Fibroblast of lung (primary cell): ENCODE measurements at places on chromosomes 5 and 9. TPM values are rescaled to one million over a fixed set of nuclear protein-coding genes. Genes with fewer than 3 reads are reported as not detected.

Gene HNRNPA0
- 10.7 and 11.6 TPM in 2 replicates for polyA plus RNA-seq

Gene TMEFF1
- 0.55 and 1.1 TPM in 2 replicates for polyA plus RNA-seq

Gene DDX46
- polyA plus RNA-seq: 32.6 and 38.1 TPM in 2 replicates

Gene ORM1
- polyA plus RNA-seq: not detected in 2 replicates

Gene UGCG
- 117 and 260 TPM in 2 replicates for polyA plus RNA-seq

Gene OBP2B
- not detected in 2 replicates for polyA plus RNA-seq

Gene PITX1
- polyA plus RNA-seq: 1.7 and 7.0 TPM in 2 replicates

Gene SLIT3
- polyA plus RNA-seq: 1.6 and 3.3 TPM in 2 replicates

Gene DNAH5
- polyA plus RNA-seq: 2.1 and 2.5 TPM in 2 replicates

Gene CCDC192
- polyA plus RNA-seq: not detected in 2 replicates

Gene PRDM9
- polyA plus RNA-seq: not detected in 2 replicates

Gene PNPLA7
- polyA plus RNA-seq: 0.20 and 0.23 TPM in 2 replicates

Gene NR2F1-AS1
- 22.4 and 29.6 TPM in 2 replicates for polyA plus RNA-seq

Gene TMEM215
- not detected in 2 replicates for polyA plus RNA-seq

Gene RNF20
- 20.1 and 23.0 TPM in 2 replicates for polyA plus RNA-seq

Gene TOPORS
- polyA plus RNA-seq: 17.9 and 20.2 TPM in 2 replicates

Gene WNK2
- polyA plus RNA-seq: not detected in 2 replicates

Gene MCIDAS
- polyA plus RNA-seq: not detected in 2 replicates

Gene RNF183
- not detected in 2 replicates for polyA plus RNA-seq

Gene DDX4
- not detected in 2 replicates for polyA plus RNA-seq

Gene KCNIP1
- 0.08 TPM in 1 of 2 replicates, not detected in the other for polyA plus RNA-seq

Gene GZMA
- not detected in 2 replicates for polyA plus RNA-seq

Gene PCDHGB7
- polyA plus RNA-seq: 11.3 and 15.3 TPM in 2 replicates

Gene DMRT2
- polyA plus RNA-seq: 0.16 TPM in 1 of 2 replicates, not detected in the other

Gene SPINK7
- not detected in 2 replicates for polyA plus RNA-seq

Gene FOXD4
- polyA plus RNA-seq: 0.03 and 0.06 TPM in 2 replicates

Gene QRFP
- polyA plus RNA-seq: not detected in 2 replicates

Gene CARTPT
- polyA plus RNA-seq: not detected in 2 replicates

Gene PCDHA7
- polyA plus RNA-seq: 0.10 and 2.5 TPM in 2 replicates

Gene TMEM167A
- polyA plus RNA-seq: 89.0 and 95.9 TPM in 2 replicates

Gene BARHL1
- not detected in 2 replicates for polyA plus RNA-seq

Gene DOCK8
- 0.08 TPM in 1 of 2 replicates, not detected in the other for polyA plus RNA-seq

Gene PCDHGA10
- 3.8 and 4.2 TPM in 2 replicates for polyA plus RNA-seq

Gene CNTNAP3
- 0.01 and 0.11 TPM in 2 replicates for polyA plus RNA-seq

Gene TMEM174
- not detected in 2 replicates for polyA plus RNA-seq

Gene IL5
- not detected in 2 replicates for polyA plus RNA-seq

Gene NXNL2
- polyA plus RNA-seq: 0.44 and 0.50 TPM in 2 replicates

Gene TCF7
- polyA plus RNA-seq: 3.3 and 17.3 TPM in 2 replicates

Gene PLCXD3
- 0.02 and 0.41 TPM in 2 replicates for polyA plus RNA-seq

Gene ELOVL7
- 0.03 and 0.07 TPM in 2 replicates for polyA plus RNA-seq

Gene PTGS1
- 52.9 and 86.5 TPM in 2 replicates for polyA plus RNA-seq

Gene PCSK5
- 2.5 and 3.1 TPM in 2 replicates for polyA plus RNA-seq

Gene EIF4E1B
- not detected in 2 replicates for polyA plus RNA-seq

Gene PAEP
- not detected in 2 replicates for polyA plus RNA-seq
